ENCODE measurements at places on chromosomes 2 and 18.
A peak's percentile ranks its signal among the peaks of the same experiment; 100 is the strongest.

DNA sequence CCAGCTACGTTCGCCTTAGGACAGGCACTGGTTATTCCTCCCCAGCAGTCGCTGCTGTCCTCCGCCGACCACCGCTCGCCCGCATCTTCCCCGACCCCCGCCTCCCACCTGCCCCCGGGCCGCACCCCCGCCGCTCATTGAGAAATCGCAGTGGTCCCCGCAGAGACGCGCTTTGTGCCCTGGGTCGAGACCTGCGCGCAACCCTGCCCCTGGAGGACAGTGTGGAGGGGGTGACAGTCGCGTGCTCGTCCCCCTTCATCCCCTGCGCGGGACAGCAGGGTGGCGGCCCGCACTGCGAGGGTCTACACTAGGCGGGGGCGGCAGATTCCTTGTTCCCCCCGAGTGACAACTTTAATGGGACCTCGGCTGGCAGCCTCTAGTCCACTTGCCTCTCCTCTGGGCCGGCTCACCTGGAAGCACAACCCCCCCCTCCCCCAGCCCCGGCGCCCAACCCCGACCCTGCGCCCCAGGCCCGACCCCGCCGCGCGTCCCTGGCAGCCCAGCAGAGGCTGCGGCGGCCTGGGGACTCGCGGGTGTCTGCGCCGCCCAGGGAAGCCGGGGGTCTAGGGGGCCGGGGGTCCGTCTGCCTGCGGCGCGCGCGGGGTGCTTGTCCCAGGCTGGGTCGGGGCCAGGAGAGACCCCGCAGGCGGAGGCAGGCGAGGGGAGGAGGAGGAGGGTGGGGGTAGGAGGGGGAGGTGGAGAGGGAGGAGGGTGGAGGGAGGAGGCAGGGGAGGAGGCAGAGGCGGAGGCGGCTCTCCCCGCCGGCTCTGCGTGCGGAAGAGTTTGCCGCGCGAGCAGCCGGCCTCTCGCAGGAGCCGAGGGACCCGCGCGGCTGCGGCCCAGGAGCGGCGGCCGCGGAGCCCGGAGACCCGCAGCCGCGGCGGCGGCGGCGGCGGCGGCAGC, at the start of gene NPAS2:
TSS of gene NPAS2 (plus strand) at position 770 of the 903 bp plus-strand sequence. CDS start 84,616 bp downstream, outside the sequence.
- peak; percentile 13 for DNase-seq

DNA sequence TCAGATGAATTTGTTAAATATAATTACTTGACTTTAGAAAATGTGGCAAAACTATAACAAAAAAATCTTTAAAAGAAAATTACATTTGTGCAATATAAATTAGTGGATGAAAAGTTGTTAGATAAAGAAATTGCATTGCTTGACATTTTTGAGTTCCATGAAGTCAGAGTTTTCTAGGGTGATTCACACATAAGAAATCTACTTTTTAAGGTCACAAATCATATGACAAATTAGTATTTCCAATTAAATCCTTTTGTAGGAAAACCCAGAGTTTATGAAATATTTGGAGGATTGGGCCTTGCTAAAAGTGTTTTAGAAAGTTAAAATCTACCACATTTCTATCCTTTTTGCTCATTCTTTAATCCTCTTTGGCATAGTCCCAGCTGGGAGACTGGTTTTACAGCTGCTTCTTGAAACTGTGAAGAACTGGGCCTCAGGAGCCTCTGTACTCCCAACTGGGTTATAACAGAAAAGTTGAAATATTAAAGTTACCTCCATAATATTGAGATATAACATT, 289.2 kb downstream of the LRRTM4 start:
- DNase-seq: no peak

GRCh38 chr2:239368321-239368720, 32.5 kb downstream of the HDAC4 start:
- no peak for DNase-seq

DNA sequence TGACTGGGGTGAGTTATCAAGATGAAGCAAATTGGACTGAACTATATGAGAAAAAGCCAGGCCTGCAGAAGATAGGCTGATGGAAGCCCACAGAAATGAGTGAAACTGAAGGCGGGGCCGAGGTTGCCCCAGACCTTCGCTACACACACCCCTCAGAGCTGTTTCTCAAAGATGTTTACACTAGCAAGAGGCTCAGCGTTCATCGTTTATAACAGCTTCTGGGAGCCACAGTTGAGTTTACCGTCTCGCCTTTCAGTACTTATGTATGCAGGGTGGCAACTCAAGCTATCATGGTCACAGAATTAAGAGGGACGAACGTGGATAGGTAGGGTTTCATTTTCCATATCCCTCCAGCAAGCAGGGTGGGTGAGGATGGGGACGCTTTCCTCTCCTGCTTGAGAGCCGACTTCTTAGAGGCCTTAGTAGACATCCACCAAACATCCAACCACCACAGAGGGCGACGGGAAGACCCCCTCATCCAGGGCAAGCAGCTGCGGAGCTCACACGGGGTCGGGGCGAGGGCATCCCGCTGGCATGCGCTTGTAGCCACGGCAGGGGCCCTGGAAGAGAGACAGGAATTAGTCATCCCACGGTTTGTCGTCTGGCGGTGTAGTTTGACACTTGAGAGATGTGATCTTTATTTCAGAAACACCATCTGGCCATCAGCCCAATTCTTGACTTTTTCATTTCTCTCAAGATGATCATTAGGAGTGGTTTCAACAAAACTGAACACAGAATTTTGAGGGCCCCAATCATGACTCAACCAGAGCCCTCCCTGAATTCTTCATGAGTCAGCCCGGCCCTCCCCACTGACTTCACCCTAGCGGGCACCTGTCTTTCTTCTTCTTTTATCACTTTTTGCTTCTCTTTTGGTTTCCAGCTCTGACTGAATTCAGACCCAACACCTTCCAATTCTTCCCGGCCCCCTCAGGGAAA, 109.1 kb upstream of the CTDP1 start:
- peak; percentile 65 for DNase-seq

GRCh38 chr2:4291430-4291829, 588.1 kb downstream of the DCDC2C start:
- no peak for DNase-seq

DNA sequence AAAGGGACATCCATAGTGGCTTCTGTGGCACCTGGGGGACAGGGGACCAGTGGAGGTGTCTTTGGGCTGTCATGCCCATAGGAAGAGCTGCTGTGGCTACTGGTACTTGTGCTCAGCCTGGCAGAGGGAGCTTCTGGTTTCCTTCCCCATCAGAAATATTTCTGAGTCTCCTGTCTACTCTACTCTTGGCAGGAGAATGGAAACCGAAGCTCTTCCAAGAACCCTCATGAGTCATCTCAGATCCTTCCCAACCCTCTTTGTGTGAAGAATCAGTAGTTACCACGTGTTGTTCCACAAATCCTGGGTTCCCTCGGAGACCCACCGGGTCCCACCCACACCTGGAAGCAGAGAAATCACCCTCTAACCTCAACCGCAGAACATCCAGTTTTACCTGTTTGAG, 234.9 kb downstream of the FHOD3 start:
- DNase-seq: no peak

- no peak for DNase-seq
Measured at GRCh38 chr2:98648451-98648850, 40.1 kb downstream of the UNC50 start.

GRCh38 chr2:164456619-164457018, 164.7 kb downstream of the GRB14 start:
- no peak for DNase-seq

GRCh38 chr2:197599285-197599965, 76.0 kb downstream of the RFTN2 start:
- no peak for DNase-seq

GRCh38 chr2:121135168-121135853, 149.7 kb downstream of the TFCP2L1 start:
- no peak for DNase-seq

DNA sequence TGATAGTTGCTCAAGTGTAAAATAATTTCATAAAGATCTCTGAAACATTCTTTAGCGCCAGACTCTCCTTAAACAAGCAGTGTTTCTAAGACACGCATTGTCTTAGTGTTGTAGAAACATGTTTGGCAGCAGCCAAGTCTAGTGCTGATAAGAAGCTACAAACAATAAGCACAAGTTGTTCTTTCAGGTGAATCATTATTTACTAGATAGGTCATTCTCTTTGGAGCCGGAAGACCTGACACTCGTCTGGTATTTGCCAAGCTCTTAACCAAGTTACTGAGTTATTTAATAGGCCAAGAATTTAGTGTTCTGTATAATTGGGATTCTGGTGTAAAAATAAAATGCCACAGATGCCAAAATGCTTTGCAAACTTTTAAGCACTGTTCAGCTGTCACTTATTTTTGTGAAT, 852.1 kb downstream of the CPS1 start:
- no peak for DNase-seq

GRCh38 chr2:189146553-189146952, 33.0 kb downstream of the COL5A2 start:
- DNase-seq: no peak

GRCh38 chr2:144682248-144682647, 162.3 kb upstream of the ZEB2 start:
- DNase-seq: no peak

DNA sequence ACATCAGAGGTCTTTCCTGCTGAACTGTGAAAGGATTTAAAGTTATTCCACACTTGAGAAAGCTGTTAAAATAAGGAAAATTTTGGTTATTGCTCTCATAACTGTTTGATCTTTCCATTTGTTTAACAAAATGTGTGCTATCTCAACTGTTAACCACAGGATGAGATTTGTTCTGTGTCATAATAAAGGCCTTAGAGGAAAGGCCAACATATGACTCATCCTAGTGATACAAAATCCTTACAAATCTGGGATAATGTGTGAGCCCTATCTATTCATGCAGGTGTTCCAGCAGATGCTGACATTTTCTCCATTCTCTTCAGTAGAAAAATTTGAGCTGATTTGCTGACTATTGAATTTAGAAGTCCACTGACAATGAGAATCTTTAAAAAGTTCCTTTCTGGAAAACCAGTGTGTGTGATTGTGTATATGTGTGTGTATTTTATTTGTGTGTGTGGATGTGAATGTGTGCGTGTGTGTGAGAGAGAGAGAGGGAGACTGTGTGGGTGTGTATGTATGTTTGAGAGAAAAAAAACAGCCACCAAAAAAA, 1111.9 kb upstream of the GYPC start:
- DNase-seq: no peak

DNA sequence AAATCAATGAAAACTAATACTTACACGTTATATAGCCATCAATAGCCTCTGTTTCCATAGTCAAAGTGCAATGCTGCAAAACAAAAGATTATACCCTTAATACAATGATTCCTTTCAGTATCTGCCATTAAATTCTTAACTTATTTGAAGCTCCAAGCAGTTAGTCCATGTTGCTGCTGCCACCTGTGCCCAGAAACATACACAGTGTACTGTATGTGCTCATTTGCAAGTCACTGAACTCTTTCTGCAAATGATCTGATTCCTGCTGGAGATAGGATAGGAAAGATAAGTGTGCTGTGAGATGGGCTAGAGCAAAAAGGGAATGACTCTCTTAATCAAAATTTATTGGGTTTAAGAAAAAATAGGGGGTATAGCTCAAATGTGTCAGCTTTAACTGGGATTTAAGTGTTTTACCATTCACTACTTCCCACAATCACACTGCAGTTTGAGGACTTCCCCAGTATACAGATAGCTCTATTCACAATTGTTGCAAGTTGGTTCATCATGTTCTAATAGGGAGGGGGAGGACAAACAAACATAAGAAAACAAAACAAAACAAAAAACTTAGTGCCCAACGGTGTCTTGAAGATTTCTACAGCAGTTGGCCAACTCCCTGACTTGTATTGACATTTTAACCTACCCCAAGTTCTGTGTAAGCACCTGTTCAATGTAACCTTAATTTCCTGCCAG, 2.7 kb downstream of the IKZF2 start:
- DNase-seq: no peak

- no peak for DNase-seq
Measured at GRCh38 chr18:74981476-74981875, 227.5 kb downstream of the PTGR3 start.

GRCh38 chr2:199261239-199261638, 196.5 kb downstream of the SATB2 start:
- peak; percentile 39 for DNase-seq

- no peak for DNase-seq
Measured at GRCh38 chr2:68432696-68433658, 34.1 kb downstream of the FBXO48 start.

- DNase-seq: no peak
Measured at GRCh38 chr2:64599469-64599868, 54.2 kb downstream of the SERTAD2 start.

DNA sequence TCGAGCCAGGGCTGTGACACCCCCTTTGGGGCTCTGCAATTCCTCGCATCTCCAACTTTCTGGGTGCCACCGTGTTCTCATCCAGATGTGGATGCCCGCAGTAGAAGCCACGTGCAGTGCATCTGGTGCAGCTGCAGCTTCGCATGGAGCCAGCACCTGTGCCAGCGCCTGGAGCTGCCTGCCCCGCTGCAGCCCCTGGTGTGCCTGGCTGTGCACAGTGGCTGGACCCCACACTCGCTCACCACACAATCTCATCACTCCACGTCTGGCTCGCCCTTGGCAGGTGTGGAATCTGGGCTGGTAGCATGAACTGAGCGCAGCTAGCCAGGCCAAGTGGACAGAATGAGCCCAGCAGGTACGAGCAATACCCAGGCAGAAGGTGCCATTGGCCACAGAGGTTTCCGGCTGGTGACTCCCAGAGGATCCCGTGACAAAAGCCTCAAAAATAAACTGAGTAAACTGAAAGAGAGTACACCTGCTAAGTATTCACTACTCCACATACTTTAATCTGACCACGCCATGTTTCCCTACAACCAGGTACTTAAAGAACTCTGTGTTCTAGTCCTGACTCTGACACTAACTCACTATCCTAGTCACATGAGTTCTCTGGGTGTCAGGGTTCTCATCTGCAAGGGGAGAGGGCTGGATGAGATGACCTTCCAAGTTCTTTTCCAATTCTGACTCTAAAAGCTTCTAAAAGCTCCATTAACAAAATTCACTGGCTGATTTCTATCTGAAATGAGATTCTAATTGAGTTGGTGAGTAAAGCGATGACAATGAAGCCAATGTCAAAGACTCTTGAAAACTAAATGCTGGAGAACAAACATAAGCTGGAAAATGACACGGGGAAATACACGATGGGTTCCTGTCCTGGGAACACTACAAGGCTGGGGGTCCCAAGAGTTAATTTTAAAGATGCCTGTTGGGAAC, 37.1 kb downstream of the RNF152 start:
- no peak for DNase-seq

- no peak for DNase-seq
Measured at GRCh38 chr2:188068093-188068492, 223.6 kb upstream of the GULP1 start.

DNA sequence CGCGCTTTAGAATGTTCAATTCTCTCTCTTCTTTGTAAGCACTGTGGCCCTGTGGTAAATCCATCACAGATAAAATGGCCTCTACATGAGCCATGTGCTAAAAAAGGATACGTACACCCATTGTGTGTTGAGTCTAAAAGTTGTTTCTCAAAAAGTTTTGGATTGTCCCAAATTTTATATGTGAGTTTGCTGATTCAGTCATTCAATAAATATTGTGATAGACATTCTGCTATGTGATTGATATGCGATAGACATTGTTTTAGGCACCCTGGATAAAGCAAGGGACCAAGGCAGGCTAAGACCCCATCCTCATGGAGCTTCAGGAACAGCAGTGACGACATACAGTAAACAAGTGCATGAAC, 53.5 kb downstream of the E2F6 start:
- no peak for DNase-seq

DNA sequence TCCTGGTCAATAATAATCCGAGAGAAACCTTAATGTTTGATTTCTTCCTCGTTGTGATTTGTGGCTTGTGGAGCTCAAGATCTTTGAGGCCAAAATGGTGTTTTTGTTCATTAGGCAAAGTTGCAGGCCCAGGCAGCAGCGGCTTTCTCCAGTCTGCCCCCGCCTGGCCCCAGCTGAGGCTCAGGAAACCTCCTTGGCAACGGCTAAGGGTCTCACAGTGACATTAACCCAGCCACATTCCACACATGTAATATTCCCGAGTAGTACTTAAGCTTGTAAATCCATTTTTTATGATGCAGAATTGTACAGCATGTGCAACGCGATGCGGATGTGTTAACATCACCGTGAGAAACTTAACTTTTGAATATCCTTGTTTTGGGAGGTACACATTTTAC, 200.1 kb downstream of the BCL11A start:
- no peak for DNase-seq

Measured in fibroblast of skin of left quadriceps (primary cell).